Anterior cingulate cortex (tissue), 58 donors: ENCODE measurements at places on chromosomes 12 and 14.

DNA sequence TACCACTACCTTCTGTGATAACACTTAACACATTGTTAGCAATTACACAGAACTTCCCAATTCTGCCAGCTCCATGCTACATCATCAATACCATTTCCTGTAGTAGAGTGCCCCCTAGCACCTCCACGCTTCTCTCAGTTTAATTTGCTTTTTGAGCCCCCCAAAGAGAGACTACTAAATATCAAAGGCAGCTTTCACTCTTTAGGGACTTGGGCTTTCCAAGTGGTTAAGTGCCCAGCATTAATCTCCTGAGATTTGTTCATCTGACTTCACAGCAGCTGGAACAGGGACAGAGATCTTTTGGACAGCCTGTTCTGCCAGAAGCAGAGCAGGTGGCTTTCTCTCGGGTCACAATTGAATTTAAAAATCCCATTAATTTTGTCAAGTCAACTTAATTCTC lies 954.9 kb downstream of the DIO2 start:
- DNase-seq, result no peak

DNA sequence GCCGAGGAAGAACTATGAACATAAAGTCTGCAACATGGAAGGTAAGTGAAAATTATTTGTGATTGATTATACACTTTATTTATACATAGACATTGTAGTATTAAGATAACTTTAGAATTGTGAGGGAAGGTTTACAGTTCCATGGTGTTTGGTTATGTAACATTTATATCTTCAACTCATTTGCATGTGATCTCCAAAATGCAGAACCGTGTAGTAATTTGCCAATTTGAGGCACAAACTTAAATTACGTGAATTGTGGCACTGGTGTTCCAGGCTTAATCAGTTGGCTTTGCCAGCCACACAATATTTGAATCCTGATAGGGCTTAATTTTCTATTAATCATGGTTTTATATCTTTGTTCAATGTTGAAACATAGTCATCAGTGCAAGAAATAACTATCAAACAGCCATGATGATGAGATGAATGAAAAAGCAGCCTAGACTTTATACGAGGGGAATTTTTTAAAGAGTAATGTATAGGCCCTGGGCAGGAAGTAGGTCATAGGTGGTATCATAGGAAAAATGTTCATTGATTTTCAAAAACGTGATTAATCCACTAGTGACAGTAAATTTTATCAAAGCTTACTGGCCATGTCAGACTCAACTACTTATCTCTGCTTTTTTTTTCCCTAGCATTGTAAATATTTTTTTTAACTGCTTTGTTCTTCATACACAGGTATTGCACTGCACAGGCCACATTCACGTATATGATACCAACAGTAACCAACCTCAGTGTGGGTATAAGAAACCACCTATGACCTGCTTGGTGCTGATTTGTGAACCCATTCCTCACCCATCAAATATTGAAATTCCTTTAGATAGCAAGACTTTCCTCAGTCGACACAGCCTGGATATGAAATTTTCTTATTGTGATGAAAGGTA lies 31.7 kb downstream of the HIF1A start:
- DNase-seq, result no peak

- no peak for DNase-seq
These were observed 371.8 kb upstream of the E2F7 start for GRCh38 chr12:77437206-77437605.

- no peak for DNase-seq
These were observed 30.4 kb downstream of the RAP1B start for GRCh38 chr12:68641138-68641537.

DNA sequence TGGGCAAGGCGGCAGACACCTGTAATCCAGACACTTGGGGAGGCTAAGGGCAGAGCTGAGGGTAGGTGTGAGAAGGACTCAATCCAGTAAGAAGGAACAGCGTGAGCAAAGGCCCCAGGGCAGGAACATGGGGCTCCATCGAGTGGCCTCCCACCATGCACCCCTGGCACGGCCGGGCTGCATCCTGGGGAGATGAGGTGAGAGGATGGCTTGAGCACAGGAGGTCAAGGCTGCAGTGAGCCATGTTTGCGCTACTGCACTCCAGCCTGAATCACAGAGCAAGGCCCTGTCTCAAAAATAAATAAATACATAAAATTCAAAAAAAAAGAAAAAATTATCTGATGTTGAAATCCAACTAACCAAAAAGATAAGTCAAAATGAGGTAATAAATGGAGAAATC lies 58.5 kb downstream of the ARL6IP4 start:
- DNase-seq, result no peak

DNA sequence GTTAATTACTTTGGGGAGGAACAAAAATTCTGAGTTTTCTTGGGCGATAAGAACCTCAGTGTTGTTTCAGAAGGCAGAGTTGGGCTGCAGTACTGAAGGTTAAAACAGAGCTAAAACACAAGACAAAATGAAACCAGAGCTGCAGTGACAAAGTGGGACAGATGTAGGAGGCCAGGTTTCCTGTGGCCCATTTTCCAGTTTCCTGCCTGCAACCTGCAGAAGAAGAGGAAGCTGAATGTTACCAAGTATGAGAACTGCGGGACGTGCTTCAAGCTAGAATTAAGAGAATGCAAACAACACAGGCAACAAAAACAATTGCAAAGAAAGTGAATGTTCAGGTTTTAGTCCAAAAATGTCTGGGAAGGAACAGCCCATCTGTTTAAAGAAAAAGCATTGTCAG lies 17.8 kb downstream of the ELK3 start:
- DNase-seq, result no peak

DNA sequence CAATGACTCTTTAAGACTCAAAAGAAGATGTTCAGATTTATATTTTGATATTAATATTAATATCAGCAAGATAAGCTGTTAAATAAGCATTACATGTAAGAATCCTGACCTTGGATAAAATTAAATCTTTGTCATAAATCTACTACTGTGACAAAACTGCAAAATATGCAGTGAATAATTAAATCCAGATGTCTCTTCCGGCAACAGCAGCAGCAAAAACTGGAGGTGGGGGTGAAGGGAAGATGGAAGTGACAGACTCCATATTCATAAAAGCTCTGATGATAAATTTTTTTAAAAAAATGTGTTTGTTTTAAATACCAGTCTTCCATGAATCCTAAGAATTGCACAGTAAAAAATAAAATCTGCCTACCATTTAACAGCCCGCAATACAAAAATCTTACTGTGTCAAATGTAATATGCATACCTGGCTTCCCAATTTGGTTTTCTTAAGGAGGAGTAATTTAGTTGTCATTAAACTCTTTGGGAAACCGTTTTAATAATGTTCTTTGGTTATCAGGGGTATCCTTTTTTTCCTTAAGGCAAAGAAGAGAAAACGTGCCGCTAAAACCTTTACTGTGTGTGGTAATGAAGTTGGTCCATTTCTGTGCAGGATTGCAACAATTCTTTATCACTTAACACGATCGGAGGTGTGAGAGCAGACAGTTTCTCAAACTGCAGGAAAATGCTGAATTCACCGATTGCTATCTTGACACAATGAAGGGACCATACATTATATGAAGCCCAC lies 478.2 kb downstream of the DIO2 start:
- DNase-seq, result no peak
